ENCODE measurements at places on chromosomes 6 and 20.

GRCh38 chr20:48262466-48262865 lies 477.2 kb upstream of the SULF2 start:
- no peak for DNase-seq

GRCh38 chr6:121555201-121555600 lies 119.8 kb downstream of the GJA1 start:
- DNase-seq, result no peak

- DNase-seq, result no peak
Observed at GRCh38 chr20:62413025-62413570, 6.0 kb upstream of the CABLES2 start.

DNA sequence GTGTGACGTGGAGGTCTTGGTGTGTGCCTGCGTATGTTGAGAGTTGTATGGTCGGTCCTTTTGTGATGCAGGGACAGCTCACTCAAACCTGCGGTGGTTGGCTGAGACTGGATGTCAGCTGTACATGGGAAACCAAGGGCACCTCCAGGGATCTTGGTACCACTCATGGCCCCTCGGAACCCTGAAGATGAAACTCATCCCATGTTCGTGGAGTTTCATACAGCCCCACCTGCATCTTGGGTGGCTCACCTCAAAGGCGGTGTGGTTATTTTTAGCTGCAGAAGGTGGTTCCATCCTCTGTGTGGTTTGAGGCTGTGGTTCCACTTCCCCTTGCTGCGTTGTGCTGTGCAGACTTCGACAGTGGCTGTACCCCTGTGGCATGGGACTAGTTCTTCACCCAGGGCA lies 52.6 kb upstream of the SLC22A1 start:
- no peak for DNase-seq

DNA sequence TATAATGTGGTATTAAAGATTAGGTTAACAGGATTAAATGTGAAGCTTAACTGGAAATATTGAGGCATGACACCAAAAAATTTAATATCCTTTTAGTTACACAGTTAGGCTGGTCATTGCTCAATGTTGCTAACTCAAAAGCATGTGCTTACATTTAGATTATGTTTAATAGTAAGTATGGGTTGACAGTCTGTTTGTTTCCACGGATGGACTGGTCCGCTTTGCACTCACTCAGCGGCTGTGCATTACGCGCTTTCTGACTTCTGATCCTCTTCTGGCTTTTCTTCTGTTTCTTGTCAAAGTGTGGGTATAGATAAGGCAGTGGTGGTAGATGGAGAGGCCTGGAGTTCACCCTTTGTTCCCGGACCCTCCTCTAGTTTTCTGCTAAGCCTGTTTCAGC lies 174.9 kb downstream of the RIMS1 start:
- DNase-seq, result no peak

GRCh38 chr6:134951494-134952263 lies 1.8 kb upstream of the ALDH8A1 start:
- DNase-seq, result no peak

DNA sequence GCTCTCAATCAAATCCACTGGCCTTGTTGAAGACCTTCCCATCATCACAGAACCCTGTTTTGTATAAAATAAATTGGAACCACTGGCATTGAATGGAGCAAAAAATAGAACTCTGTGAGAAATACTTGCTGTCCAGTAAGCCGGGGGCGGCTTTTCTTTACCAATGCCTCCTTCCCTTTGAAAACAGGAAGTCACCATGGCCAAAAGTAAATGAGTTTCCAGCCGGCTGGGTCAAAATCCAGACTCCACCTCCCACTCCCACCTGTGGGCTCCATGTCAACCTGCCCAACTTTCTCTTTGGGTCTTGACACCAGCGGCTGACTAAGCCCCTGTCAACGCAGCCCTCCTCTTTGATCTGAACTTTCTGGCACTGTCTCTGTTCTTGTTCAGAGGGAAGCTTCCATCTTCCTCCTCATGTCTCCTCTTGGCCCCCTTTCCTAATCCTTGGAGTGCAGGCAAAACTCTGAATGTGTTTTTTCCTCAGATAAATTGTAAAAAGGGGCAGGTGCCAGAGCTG lies 95.2 kb downstream of the TFAP2C start:
- no peak for DNase-seq

DNA sequence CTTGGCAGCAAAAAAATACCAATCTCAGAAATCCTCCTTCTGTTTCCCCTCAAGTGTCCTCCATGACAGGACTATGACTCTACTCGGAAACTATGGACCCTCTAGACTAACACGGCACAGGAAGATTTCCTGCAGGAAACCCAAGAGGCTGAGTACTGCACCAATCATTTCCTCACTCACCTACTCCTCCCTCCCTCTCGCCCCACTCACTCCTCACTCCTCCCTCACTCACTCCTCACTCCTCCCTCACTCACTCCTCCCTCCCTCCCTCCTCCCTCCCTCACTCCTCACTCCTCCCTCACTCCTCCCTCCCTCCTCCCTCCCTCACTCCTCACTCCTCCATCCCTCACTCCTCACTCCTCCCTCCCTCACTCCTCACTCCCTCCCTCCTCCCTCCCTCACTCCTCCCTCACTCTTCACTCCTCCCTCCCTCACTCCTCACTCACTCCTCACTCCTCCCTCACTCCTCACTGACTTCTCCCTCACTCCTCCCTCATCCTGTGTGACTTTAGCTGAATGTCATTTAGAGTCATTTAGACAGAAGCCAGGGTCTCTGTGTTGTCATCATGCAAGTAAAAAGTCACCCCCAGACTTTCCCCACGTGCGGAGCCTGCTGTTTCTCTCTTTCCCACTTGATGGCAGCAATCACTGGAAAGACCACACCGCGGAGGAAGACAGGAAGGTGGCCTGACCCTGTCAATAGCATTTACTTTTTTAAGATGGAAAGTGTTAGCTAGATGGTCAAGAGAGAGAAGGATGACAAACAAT lies 226.8 kb upstream of the PDE10A start:
- peak; percentile 54 for DNase-seq

DNA sequence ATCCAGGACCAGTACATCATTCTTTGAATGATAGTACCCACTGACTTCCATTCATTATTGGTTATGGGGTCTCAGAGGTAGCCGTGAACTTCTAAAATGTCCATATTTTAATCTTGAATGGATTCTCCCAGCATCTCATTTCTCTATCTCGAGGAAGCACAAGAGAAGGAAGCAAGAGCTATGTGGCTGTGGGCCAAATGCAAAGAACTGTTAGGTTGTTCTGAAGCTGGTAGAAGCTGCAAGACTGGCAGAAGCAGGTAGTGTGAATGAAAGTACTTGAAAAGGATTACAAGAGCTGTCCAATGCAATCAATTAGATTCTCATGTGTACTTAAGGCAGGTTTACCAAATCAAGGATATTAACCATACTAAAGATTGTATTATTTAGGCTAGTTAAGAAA lies 1131.8 kb downstream of the GRIK2 start:
- DNase-seq, result no peak

DNA sequence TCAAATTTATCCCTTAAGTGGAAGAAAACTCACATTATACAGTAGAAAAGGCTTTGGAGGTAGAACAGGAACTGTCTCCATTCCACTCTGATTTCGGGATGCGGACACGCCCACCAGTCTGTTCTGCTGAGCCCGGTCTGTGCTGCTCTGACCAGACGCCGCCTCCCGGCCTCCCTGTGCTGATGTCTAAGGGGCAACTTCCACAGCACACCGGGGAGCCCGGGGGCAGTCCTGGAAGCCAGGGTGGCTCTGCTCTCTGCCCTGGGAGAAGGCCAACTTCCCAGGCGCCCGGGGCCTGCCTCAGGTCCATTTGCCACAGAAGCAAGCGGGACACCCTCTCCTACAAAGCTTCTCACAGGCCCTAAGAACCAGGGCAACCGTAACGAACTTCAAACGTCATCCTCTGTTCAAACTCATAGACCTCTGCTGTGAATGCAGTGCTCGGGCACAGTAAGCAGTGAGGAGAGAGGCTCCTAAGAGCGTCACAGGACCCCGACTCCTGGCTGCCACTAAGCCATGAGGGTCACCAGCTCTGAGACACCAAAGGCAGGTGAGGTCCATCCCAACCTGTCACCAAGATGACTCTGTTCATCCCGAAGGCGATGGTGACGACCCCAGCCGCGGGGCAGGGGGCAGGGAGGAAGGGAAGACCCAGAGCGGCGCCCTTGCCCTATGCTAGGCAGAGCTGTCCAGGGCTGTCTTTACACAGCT lies 5.6 kb downstream of the TAF4 start:
- DNase-seq, result no peak

- DNase-seq, result peak; percentile 27
Observed at GRCh38 chr6:45419571-45420082, 41.9 kb upstream of the SUPT3H start.

DNA sequence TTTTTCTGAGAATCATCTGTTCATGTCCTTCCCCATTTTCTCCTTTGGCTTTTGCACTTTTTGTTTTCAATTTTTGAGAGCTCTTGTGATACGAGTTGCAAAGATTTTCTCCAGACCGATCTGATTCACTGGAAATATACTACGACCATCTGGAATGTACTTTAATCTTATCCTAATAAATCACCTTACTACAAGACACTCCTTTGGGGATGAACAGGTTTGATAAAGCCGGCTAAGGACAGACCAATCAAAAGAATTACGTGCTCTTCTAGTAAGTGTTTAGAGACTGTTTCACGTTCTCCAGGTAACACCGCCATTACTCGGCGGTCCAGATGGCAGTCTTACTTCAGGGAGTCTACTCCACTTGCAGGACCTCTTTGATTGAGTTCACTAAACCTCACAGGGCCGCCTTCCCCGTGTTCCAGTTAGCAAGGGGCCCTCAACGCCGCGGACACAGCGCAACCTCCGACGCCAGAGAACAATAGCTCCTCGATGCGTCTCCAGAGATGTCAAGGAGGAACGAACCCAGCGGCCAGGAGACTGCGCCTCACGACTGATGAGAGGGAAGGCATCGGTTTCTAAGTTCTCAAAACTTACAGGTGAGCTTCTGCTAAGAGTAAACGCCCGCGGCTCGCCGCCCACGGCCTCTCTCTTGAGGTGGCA lies 920 bp upstream of the WTAP start:
- no peak for DNase-seq

DNA sequence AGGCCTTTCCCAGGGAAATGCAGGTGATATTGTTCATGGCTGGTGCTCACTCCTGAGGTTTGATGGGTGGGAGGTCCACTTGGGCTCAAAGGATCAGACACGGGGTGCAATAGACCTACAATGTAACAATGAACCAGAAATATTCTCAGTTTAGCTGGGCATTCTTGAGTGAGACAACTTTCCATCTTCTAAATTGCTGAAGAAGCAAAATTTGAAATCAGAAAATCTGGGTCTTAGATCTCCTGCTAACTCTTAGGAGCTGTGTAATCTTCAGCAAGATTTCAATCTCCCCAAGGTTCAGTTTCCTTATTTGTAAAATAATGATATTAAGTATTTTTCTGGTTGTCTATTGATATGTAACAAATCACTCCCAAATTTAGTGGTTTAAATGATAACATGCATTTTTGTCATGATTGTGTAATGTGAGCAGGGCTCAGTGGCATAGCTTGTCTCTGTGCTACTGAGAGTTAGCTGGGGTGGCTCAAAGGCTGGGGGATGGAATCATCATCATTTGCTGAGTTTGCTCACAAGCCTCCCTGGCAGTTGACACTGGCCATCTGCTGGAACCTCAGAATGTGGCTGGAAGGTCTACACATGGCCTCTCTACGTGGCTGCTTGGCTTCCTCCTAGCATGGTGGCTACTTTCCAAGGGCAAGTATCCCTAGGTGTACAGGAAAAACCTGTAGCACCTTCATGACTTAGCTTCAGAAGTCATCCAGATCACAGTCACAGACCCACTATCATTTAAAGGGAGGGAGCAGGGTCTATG lies 98.8 kb downstream of the GRM1 start:
- DNase-seq, result no peak

GRCh38 chr6:104788400-104788799 lies 71.3 kb downstream of the HACE1 start:
- DNase-seq, result no peak

DNA sequence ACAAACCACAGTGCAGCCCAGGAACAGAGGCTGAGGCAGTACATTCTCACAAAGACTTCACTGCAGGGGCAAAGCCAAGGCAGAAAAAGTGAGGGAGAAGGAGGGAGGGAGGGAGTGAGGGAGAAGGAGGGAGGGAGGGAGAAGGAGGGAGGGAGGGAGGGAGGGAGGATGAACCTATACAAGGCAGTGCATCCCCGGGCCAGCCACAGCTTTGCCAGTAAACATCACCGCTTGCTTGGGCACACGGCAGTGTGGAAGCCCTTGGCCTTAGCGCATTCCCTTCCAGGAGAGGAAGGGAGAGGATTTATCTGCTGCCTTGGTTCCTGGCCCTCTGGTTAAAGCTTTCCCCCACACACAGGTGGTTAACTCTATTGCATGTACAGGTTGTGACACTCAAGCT lies 234.0 kb downstream of the PTPRT start:
- no peak for DNase-seq

DNA sequence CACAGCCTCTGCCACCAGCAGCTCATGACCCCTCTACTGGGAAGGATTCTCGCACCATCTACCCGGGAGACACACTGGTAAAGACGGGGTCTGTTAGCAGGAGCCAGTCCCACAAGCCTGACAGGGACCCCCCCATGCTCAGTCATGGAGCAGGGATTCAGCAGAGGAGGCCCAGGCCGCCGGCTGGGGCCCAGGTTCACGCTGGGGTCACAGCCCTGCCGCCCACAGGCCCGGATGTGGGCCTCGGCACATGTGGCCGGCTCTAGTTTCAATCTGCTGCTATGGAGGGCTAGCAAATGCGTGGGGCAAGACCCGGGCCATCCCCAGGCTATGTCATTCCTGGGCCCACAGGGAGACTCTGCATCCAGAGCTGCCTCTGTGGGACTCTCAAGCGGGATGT lies 25.1 kb downstream of the PXDC1 start:
- DNase-seq, result no peak

GRCh38 chr20:10447028-10447427 lies 11.9 kb downstream of the SLX4IP start:
- DNase-seq, result no peak

DNA sequence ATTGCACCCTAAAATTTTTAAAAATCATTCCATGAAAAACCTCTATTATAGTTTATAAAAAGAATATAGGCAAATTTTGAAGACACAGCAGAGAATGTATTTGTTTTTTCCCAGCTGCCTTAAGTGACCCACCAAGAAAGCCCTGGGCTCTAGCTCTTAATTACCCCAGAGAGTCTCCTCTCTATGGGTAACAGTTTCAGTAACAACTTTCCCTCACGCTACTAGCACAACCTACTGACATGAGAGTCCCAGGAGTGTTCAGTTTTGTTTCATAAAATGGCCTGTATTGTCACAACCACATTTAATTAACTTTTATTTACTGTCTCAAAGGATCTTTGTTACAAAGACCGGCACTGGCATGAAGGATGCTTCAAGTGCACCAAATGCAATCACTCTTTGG lies 41.5 kb downstream of the FHL5 start:
- no peak for DNase-seq

DNA sequence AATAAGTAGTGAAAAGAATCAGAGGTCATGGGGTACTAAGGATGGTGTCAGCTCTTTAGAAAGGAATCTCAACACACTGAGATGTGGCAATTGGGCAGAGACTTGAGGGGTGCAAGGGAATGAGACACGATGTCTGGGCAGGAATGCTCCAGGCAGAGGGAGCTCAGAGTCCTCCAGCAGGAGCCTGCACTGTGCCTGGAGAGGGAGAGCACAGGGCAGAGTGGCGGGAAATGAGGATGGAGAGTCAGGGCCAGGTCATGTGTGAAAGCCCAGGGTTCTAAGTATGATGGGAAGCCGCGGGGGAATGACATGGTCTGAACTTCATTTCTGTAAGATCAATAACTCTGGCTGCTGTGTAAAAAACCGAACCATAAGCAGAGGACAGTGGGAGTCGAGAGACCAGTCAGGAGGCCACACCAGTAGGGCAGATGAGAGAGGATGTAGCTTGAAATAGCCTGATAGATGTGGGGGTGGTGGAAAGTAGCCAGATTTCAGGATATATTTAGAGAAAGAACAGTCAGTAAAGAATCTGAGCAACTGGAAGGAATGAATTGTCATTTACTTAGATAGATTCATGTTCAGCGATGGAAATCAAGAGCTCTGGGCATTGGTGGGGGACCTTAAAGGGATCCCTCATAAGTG lies 133.4 kb upstream of the DTNBP1 start:
- no peak for DNase-seq

Measured in neural crest cell (in vitro differentiated cells).